Globus pallidus (tissue), 1 donor: ENCODE measurements at places on chromosomes 16 and 17.

GRCh38 chr16:8816967-8817655, 19.5 kb downstream of the PMM2 start:
- no peak for DNase-seq

GRCh38 chr16:75079346-75079926, 37.1 kb downstream of the LDHD start:
- DNase-seq = no peak

- no peak for DNase-seq
Measured at GRCh38 chr17:33014751-33015150, 23.1 kb downstream of the SPACA3 start.

GRCh38 chr16:18800775-18801144, 589 bp downstream of the ARL6IP1 start:
- no peak for DNase-seq

DNA sequence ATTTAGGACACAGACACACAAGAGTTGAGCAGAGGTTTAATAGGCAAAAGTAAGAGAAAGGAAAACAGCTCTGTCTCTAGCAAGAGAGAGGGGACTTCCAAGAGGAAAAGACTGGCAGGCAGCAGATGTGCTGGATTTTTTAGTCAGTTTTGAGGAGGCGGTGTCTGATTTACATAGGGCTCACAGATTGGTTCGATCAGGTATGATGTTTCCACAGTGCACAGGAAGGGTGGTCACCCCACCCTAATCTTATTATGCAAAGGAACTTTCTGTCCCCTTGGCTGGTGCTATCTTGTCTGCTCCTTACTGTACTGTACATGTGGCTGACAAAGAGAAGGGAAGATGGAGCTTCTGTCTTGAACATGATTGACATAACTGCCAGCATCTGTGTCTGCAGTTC, 25.3 kb downstream of the BFAR start:
- DNase-seq = no peak

DNA sequence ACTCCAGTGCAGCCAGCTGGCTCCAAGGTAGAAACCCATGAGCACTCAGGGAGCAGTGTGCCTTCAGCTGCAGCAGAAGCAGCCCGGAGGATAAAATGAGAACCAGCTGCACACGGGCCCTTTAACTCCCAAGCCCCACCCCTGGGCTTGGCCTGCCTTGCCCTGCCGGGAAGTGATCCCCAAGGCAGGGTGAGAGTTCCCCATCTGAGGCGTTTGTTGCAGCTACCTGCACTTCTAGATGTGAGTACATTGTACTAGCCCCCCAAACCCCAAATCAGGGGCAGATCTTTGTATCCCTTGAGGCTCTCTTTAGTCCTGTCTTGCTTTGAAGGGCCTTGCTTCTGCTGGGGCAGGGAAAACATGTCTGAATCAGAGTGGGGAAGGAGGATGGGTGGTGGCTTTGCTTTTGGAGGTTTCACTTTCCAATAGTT, at the start of gene MVP:
TSS of gene MVP (plus strand) at position 192 of the 431 bp plus-strand sequence. CDS start 10,088 bp downstream, outside the sequence.
- DNase-seq = peak; percentile 62

GRCh38 chr16:89308391-89309333, 91.2 kb downstream of the ZNF778 start:
- DNase-seq = no peak

- no peak for DNase-seq
Measured at GRCh38 chr16:87958632-87959031, 7.4 kb downstream of the BANP start.

GRCh38 chr17:39648616-39649366, 11.8 kb downstream of the STARD3 start:
- DNase-seq = no peak

DNA sequence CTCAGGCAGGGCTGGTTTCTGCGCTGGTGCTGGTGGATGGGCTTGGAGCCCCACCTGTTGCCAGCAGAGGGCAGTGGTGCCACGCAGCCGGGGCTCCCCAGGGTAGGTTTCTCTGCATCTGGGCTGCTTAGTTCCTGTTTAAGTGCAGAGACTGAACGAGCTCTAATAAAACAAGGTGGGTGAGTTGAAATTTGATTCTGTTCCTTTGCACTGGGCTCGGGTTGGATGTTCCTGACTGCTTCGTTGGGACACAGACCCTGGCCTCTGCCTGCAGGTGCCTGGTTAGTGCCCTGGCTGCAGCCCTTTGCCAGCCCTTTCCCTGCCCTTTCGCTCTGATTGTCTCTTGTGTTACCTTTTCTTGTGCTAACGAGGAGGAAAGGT, 30.0 kb downstream of the TBCD start:
- DNase-seq = peak; percentile 63

DNA sequence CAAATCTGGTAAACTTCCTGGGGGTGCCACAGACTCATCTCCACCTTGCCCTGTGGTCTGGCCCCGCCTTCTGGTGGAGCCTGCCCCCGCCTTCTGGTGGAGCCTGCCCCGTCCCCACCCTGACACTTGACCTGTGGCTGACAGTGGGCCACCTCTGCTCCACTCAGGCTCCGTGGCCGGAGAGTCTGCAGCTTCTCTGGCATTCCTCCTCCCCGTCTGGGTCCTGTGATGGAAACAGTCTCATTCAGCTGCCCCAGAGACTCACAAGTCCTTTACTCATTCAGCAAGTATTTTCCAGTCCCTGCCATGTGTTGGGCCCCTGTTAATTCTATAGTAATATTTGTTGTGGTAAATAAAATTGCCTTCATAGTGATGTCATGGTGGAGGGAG, 21.0 kb upstream of the G6PC1 start:
- DNase-seq = no peak

- DNase-seq = no peak
Measured at GRCh38 chr17:65360961-65361552, 200.4 kb downstream of the AXIN2 start.

GRCh38 chr16:85605051-85605911, 7.8 kb upstream of the GSE1 start:
- no peak for DNase-seq

- DNase-seq = no peak
Measured at GRCh38 chr17:82179946-82180475, 32.6 kb downstream of the CCDC57 start.

DNA sequence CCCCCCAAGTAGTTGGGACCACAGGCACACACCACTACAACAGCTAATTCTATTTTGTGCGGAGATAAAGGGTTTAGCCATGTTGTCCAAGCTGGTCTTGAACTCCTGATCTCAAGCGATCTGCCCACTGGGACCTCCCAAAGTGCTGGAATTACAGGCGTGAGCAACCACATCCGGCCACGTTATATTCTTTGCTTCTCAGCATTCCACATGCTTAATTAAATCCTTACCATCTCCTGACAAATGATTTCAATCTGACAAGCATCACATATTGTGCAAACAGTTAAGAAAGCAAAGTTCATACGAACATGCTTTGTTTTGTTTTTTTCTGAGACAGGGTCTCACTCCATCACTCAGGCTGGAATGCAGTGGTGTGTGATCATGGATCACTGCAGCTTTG, 18.2 kb downstream of the HIGD1B start:
- no peak for DNase-seq
